ENCODE measurements at places on chromosomes 1 and 21. TPM values are rescaled to one million over a fixed set of nuclear protein-coding genes. Genes with fewer than 3 reads are reported as not detected.
A peak's percentile ranks its signal among the peaks of the same experiment; 100 is the strongest.

- no peak for DNase-seq
These were observed 216.8 kb downstream of the TOMM20 start for GRCh38 chr1:234911787-234912186.

Gene APCS
- not detected for total RNA-seq

- no peak for DNase-seq
These were observed 36.2 kb upstream of the A3GALT2 start for GRCh38 chr1:33357099-33357498.

- no peak for DNase-seq
These were observed 187.8 kb downstream of the BRINP3 start for GRCh38 chr1:190289897-190290296.

DNA sequence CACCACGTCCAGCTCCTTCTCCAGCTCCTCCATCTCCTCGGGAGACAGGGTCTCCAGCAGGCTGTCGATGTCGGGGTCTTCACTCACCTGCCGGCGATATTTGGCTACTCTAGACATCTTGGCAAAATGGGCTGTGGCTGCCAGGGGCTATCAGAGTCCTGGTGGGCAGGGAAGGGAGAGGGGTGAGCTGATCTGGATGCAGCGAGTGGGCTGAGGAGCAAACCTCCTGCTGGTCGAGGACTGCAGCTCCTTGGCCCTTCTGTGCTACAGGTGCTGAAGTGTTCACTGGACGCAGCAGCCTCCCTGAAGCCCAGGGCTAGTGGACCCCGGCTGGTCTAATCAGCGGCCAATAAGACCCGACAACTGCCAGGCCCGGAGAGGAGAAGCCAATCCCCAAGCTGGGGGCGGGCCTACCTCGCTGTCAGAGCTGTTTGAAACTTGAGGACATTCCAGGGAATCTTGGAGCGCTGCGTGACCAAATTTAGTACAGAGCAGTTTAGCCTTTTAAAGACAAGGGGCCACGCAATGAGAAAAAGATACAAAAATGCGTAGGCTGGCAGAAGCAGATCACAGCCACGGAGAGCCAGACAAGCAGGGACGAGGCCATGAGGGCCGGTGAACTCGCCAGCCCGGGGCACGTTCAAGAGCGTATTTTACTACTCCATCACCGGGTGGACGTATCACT lies at the start of gene LMOD1:
LMOD1 (minus strand) TSS at position 325 of the 685 bp plus-strand sequence; CDS start at position 117, 208 bp downstream.
- DNase-seq: peak; percentile 83

GRCh38 chr1:66436378-66437135 lies 97.4 kb upstream of the SGIP1 start:
- DNase-seq: no peak

- DNase-seq: no peak
These were observed 121.7 kb downstream of the KIF26B start for GRCh38 chr1:245276445-245276844.

DNA sequence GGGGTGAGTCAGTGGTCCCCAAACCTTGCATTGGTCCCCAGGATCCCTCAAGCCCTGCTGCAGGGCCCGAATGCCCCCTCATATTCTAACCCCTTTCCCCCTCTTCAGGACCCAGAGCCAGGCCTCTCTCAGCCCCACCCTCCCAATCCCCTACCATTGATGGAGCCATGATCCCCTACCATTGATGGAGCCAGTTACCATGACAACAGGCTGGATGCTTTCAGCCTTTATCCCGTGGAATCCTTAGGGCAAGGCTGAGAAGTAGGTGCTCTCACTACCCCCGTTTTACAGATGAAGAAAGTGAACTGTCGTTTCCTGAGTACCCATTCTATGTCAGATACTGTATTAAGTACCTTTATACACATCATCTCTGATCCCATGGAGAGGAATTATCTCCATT lies 70.8 kb downstream of the EPHB2 start:
- DNase-seq: no peak

GRCh38 chr1:62358665-62359373 lies 39.6 kb upstream of the KANK4 start:
- no peak for DNase-seq

Gene SMYD2
- 24.8 TPM for total RNA-seq

Gene FBXO28
- total RNA-seq: 27.9 TPM

Gene RIMS3
- total RNA-seq: 4.2 TPM

Gene DCST1
- total RNA-seq: not detected

- DNase-seq: no peak
These were observed 1.5 kb upstream of the RUNX1 start for GRCh38 chr21:35050348-35051286.

Gene SMYD3
- 19.4 TPM for total RNA-seq

- DNase-seq: no peak
These were observed 66.6 kb downstream of the MAP3K21 start for GRCh38 chr1:233393926-233394680.

DNA sequence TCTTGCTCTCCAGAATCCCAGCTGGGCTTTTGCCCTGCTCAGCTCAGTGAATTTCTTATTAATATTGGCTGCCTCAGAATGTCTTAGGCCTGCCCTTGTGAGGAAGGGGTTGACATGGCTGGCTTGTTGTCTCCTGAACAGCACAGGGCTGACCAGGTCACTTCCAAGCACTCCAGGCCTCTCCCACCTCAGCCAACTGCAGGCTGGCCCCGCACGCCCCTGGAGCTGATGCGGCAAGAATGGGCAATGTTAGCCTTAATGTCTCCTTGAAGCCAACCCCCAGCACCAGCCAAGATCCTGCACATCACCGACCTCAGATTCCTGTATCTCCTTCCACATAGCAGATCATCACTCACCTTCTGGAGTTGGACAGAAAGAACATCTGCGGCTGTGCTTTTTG lies 598.6 kb downstream of the AJAP1 start:
- DNase-seq: peak; percentile 53

GRCh38 chr1:19773485-19773884 lies 26.2 kb downstream of the TMCO4 start:
- DNase-seq: no peak

GRCh38 chr1:201309416-201309815 lies 26.1 kb downstream of the PKP1 start:
- no peak for DNase-seq

Gene PLXNA2
- total RNA-seq: 80.1 TPM

Gene CLDN19
- 0.33 TPM for total RNA-seq

Gene CDCA8
- 35.1 TPM for total RNA-seq

GRCh38 chr1:78825561-78825960 lies 175.9 kb downstream of the IFI44 start:
- DNase-seq: no peak

DNA sequence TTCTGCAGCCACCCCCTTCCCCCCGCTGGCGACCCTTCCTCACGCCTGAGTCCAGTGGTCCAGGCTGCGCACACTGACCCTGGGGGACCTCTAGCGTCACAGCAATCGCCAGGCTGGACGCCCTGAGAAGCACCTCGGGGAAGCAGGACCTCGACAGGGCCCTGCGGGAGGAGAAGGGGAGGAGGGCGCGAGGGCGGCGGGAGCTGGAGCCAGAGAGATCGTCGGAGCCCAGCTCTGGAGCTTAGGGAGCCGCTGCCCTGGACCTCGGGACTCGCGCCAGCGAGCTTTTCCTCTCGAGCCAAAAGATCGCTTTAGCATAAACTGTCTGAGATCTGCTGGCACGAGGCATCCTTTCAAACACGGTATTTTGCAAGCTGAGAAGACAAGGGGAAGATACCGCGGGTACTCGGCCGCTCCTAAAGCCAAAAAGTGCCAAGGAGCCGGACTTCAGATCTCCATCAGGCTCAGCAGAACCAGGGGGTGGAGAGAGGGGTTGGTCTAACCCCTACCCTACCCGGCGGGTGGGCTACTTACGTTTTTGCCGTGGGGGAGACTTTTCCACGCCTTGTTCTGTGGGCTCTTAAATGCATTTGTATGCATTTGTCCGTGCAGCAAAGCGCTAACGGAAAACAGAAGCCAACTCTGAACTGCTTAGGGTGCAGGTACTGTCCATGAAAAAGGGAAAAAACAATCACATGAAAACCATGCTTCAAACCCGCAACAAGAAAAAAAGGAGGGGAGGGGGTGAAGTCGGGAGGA lies 586 bp downstream of the COL24A1 start:
- DNase-seq: peak; percentile 67

Gene ARHGAP30
- total RNA-seq: 1.3 TPM

GRCh38 chr1:36400825-36401601 lies 3.3 kb upstream of the LSM10 start:
- peak; percentile 86 for DNase-seq

Gene OR2L2
- total RNA-seq: 0.07 TPM

DNA sequence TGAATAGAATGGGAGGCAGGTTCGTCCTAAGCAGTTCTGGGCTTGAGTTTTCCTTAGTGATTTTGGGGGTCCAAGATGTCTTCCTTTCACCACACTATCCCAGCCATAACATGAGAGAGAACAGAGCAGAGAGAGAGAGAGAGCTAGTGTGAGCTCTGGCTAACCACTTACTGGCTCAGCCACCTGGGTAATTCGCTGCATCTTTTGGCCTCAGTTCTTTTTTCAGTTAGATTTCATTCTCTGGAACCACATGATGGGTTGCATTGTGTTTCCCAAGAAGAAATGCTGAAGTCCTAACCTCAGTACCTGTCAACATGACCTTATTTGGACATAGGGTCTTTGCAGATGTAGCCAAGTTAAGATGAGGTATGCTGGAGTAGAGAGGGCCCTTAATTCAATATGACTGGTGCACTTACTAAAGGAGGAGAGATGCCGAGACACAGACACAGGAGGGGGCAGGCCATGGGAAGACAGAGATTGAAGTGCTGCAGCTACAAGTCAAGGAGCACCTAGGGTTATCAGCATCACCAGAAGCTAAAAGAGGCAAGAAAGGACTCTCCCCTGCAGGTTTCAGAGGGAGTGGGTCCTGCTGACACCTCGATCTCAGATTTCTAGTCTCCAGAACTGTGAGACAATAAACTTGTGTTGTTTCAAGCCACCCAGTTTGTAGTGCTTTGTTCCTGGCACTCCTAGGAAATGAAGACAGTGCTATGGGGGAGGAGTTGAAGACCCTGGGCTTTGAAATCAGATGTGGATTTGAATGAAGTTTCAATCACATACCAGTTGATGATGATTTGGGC lies 26.2 kb upstream of the TARBP1 start:
- no peak for DNase-seq

DNA sequence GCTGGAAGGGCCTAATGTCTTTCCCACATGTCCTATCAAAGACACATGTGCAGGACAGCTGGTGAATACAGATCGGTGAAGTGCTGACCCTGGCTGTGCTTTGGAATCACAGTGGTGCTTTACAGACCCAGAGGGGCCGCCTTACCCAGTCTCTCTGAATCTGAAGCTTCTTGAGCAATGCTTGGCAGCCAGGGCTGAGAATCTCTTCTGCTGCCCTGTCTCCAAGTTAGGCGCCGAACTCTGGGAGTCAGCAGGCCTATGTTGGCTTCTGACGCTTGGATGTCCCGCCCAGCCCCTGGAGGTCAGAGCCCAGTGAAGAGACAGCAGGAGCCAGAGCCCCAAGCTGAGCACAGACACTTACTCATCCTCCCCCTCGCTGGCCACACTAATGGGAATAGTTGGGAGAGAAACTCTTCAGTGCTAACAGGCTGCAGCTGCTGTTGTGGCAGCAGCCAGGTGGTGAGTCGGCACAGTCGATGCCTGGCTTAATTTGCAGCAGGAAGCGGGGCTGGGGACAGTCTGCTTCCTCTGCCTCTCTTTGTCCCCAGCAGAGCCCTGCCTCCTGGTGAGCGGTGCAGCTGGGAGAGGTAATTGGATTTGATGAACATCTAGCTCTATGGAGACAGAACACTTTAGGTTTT lies 68.1 kb downstream of the URB2 start:
- DNase-seq: no peak

GRCh38 chr1:117618450-117619122 lies 12.7 kb downstream of the TENT5C start:
- no peak for DNase-seq

GRCh38 chr21:37623183-37623582 lies 256.6 kb downstream of the DYRK1A start:
- no peak for DNase-seq

Gene PADI4
- not detected for total RNA-seq

All from type B pancreatic cell (in vitro differentiated cells).